Cortex of kidney (tissue), 1 donor: ENCODE measurements at places on chromosomes 16 and 17.

- DNase-seq, result no peak
Measured at GRCh38 chr17:57691939-57692338, 53.2 kb downstream of the CCDC182 start.

DNA sequence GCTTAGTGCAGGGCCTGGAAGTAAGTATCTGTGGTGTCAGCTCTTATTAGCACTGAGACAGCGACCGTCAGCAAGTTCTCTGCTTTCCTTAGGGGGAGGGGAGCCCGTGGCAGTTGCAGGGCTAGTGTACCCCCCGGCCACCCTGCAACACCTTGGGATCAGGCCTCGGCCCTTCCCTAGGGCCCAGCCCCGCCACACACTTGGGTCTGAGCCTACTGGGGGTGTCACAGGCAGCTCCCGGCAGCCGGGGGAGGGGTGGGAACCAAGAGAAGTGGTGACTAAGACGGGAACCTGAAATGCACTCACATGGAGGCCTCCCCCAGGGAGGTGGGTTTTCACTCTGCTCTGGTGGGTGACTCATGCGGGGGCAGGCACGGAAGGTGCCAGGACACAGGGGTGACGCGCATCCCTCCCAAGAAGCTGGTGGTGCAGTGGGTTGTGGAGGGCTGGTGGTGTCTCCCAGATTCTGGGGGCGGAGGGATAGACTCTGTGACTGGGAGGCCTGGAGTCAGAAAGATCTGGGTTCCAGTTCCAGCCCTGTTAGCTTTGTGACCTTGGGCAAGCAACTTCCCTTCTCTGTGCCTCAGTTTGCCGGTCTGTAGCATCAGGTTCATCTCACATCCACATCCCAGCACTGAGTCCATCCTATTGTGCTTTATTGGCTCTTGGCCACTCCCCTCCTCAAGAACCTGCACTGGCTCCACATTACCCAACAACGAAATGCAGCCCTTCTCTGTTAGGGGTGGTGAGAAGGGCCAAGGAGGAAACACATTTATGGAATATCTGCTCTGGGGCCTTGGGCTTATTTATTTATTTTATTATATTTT, 44.5 kb downstream of the LAT start:
- no peak for DNase-seq

DNA sequence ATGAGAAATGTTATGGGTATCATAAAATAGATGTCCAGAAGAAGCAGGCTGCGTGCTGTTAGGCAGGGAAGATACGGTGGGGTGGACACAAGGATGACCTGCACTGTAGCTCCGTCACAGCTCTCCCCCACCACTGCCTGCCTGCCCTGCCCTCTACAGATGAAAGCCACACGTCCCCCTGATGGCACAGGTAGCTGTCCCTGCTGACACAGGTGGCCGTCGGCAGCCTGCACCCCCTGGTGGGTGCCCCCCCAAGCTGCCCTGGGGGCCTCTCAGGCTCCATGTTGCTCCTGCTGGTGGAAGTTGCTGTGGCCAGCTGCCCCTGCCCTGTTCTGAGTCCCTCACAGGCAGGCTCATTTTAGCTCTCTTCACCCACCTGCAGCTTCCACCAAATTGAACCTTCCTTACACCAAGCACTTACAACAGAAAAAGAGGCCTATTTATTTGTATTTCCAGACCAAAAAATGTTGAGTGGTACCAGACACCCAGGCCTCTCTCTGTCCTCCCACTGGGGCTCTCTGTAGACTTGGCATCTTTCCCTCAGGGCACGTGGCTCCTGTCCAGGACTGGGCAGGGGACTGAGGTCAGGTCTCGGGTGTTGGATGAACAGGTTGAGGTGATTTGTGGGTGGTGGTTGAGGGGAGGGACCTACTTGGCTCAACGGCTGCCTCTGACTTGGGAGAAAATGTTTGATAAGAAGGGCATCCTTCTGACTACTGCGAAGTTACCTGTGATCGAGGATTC, 50.1 kb upstream of the CACNG5 start:
- no peak for DNase-seq

DNA sequence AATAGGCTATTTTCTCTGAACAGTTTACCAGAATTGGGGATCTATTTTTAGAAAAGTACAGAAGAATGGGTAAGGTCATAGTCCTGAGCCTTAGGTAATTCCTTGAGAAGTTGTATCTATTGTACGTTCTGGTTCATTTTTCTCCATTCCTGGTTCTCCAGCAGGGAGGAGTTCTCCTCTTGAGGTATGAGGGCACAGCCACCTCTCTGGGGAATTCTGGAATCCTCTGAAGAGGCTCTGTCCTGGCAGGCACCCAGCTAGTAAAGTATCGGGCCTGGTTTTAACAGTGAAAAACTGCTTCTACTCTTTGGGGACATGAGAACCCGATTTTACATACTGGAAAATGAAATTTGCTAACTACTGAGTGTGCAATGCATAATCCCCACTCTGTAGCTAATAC, 19.6 kb upstream of the PMFBP1 start:
- no peak for DNase-seq

- no peak for DNase-seq
Measured at GRCh38 chr17:17728550-17729251, 47.4 kb downstream of the RAI1 start.

GRCh38 chr17:43547659-43548256, 1.6 kb upstream of the ETV4 start:
- no peak for DNase-seq

GRCh38 chr17:73291260-73291801, 20.5 kb downstream of the CDC42EP4 start:
- no peak for DNase-seq

GRCh38 chr17:75572713-75573539, 14.7 kb upstream of the MYO15B start:
- DNase-seq, result no peak

GRCh38 chr17:60355663-60356594, 36.0 kb downstream of the USP32 start:
- no peak for DNase-seq

GRCh38 chr17:78865682-78866390, 25.2 kb upstream of the USP36 start:
- DNase-seq, result no peak

GRCh38 chr16:79537584-79537983, 63.0 kb downstream of the MAF start:
- no peak for DNase-seq

GRCh38 chr16:60295451-60295850, 1561.3 kb upstream of the GOT2 start:
- DNase-seq, result no peak

GRCh38 chr16:50280932-50281331, 14.6 kb downstream of the ADCY7 start:
- no peak for DNase-seq

DNA sequence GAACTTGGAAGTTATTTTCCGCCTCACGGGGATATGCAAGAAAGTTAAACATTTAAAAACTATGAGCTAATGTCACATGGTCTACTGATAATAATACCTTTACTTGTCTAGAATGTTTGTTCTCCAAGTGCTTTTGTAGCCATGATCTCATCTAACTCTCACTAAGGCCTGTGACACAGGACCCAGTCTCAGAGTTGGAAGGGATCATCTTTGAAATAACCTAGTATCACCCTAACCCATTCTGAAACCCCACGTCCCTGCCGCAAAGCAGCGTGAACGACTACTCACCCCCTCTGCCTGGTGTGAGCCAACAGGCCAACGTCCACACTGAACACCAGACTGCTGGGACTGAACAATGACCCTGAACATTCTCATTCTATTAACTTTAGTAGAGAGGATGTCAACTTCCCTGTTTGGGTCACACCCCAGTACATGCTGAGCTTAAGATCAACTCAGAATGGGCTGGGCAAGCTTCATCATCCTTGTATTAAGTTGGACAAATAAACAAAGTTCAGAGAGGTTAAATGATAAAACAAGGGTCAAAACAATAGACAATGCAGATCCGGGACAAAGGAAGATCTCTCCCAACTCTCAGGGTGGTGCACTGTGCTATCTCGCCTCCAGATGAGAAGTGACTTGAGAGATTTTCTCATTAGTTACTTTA, 54.8 kb upstream of the BCAR1 start:
- DNase-seq, result no peak

GRCh38 chr17:27564463-27564862, 66.5 kb upstream of the LGALS9 start:
- DNase-seq, result no peak

DNA sequence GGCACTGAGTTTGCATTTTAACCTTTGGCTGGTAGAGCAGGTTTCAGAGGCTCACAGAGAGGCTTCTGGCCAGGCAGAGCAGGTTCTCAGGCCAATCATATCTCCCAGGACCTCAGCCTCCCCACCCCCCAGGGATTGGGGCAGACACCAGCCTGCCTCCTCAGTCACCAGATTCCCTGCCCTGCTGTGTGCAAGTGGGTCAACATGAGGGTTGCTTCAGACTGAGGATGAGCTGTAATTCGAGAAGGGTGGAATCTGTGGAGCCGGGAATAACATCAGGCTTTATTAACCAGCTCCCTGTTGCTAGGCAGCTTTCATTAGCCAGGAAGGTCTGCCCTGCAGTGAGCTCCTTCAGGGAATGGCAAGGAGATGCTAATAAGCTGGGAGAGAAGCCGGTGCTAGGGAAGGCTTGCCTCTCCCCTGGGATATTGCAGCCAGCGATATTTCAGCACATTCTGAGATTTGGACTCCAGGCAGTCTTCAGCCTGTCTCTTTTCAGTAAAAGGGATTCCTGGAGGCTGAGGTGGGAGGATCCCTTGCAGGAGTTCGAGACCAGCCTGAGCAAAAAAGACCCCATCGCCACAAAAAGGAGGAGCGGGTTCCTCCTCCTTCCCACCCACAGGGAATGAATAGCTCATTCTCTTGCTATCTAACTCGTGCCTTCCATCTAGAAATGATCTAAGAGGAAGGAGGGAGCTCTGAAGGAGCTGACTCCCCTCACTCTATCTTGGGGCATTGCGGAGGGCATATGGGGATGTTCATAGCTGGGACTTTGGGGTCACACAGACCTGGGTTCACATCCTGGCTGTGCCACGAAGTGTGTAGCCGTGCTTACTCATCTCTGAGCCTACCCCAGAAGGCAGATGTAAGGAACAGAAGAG, 10.7 kb downstream of the SGSM2 start:
- no peak for DNase-seq

- no peak for DNase-seq
Measured at GRCh38 chr17:83183951-83184506, 104.6 kb downstream of the METRNL start.

DNA sequence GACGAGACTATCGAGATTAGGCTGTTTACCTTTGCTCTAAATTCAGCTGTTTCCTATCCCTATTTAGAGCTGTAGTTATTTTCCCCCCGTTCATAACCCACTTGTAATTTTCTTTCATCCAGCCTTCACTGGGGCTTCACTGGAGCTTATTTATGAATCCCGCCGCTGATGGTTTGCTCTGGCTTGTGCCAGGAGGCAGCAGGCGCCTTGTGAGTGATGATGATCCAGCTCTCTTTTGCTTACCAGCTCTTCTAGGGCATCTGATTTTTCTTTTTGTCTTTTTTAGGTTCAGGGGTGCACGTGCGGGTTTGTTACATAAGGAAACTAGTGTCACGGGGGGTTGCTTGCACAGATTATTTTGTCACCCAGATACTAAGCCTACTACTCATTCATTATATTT, 37.4 kb upstream of the CDH13 start:
- DNase-seq, result no peak

- no peak for DNase-seq
Measured at GRCh38 chr16:47979616-47980182, 176.1 kb downstream of the ABCC12 start.

GRCh38 chr17:82840431-82840831, 609 bp upstream of the ZNF750 start:
- DNase-seq, result no peak
